ENCODE measurements at places on chromosomes 5 and 9.

DNA sequence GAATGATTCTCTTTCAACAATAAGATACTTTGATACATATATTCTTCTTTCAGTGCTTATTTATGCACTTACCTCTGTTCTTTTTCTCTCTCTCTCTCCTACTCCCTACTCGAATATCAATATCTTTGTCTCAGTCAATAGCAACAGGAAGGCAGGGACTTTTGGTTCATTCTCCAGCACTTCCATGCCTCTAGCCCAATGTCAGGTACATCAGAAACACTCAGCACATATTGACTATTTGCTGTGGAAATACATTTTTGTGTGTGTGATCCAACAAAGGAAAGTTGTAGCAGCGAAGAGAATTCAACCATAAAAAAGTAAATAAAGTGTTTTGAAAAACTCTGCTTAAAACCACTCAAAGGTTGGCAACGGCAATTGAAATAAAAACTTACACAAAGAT, 12.6 kb downstream of the DIRAS2 start:
- no peak for DNase-seq

DNA sequence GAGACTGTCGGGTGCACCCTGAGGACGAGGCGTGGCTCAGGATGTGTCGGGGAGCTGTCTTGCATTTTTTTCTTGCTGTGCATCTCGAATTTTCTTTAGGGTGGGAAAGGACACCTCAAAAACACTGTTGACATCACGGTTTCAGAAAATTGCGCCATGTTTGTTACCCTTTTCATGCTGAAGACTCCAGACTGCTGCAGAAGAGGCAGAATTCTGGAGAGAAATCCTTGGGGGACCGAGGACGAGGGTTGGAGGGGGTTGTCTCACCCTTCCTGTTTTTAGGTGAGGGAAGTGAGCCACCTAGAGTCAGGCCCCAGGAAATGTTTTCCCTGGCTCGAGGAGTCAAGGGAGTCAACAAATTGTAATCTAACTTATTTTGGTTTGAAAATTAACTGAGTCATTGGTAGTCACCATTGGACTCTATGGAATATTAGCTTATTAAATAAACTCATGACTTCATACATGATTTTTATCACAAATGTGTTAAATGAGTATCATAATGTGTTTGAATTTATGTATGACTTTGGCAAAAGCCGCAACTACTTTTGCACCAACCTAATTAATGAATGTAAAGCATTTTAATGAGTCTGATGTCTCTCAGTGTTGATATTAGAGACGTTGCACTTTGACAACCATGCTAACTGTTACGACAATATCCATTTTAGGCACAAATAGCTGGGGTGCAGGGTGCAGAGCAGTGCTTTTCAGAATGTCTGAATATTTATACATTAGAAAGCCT, 724 bp upstream of the LYSMD3 start:
- peak; percentile 63 for DNase-seq

DNA sequence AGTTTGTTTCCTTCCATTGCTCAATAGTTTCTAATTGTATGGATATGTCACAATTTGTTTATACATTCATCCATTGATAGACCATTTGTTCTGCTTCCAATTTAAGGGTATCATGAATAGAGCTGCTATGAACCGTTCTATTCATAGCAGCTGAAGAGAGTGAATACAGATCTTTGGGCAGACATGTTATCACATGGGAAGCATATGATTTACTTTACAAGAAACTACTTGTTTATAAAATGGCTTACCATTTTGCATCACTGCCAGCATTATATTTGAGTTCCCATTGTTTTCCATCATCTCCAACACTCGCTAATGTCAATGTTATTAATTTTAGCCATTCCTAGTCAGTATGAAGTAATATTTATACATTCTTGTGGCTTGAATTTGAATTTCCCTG, 549.0 kb downstream of the MAT2B start:
- no peak for DNase-seq

DNA sequence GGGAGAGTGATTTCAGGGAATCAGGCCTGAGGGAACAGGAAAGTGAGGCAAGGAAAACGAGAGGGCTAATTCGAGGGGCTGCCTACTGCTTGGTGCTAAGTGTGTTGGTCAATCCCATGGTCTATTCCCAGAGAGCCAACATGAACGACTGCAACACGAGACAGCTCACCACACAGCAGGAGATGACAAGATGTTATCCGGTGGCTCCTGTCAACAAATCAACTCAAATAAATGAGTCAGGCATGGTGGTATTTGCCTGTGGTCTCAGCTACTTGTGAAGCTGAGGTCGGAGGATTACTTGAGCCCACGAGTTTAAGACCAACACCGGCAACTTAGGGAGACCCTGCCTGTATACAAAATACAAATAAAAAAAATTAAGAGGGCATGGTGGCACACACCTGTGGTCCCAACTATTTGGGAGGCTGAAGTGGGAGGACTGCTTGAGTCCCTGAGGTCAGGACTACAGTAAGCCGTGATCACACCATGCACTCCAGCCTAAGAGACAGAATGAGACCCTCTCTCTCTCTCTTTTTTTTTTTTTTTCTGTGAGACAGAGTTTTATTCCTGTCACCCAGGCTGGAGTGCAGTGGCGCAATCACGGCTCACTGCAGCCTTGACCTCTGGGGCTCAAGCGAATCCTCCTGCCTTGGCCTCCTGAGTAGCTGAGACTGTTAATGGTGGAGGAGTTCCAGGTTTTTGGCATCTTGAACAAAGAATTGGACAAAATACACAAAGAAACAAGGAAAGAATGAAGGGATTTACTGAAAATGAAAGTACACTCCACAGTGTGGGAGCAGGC, 9.0 kb upstream of the FAF2 start:
- no peak for DNase-seq

DNA sequence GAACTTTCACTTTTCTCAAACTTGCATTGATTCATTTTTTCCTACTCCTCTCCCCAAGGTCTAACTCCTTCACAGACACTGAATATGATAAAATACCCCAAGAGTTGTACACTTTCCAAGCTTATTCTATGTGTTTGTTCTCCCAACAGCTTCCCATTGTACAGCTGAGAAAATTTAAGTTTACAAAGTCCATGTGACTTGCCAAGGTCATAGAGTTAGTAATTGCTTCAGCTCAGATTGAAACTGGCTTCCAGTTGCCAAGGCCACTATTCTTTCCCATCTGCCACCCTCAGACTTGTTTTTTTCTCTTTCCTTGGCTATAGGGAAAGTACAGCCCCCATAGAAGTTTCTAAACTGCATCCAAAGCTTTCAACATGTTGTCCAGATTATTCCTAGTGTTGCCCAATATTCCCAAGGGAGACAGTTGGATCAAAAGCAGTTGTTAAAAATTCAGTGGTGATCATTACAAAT, 34.8 kb downstream of the TNFSF8 start:
- DNase-seq: no peak

GRCh38 chr5:6783787-6784186, 70.6 kb downstream of the TENT4A start:
- no peak for DNase-seq

GRCh38 chr9:115138151-115138550, 20.2 kb upstream of the TNC start:
- no peak for DNase-seq

GRCh38 chr5:111954516-111955395, 197.8 kb upstream of the NREP start:
- DNase-seq: no peak

DNA sequence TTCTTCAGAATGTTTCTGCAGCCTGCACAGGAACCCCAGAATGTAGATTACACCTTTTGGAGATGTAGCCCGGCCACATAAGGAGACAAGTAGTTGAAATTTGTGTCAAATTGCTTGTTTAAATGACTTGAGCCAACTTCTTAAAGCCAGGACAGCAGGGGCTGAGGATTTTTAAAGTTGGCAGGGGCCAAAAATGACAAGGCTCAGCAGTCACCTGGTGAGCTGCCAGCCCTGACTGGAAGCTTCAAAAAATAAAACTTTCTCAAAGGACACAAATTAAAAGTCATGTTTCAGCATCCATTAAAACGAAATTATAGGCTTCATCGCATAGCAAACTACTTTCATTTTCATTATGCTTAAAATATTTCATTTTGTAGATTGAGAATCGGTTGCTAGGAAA, 340.3 kb upstream of the WWC1 start:
- no peak for DNase-seq

DNA sequence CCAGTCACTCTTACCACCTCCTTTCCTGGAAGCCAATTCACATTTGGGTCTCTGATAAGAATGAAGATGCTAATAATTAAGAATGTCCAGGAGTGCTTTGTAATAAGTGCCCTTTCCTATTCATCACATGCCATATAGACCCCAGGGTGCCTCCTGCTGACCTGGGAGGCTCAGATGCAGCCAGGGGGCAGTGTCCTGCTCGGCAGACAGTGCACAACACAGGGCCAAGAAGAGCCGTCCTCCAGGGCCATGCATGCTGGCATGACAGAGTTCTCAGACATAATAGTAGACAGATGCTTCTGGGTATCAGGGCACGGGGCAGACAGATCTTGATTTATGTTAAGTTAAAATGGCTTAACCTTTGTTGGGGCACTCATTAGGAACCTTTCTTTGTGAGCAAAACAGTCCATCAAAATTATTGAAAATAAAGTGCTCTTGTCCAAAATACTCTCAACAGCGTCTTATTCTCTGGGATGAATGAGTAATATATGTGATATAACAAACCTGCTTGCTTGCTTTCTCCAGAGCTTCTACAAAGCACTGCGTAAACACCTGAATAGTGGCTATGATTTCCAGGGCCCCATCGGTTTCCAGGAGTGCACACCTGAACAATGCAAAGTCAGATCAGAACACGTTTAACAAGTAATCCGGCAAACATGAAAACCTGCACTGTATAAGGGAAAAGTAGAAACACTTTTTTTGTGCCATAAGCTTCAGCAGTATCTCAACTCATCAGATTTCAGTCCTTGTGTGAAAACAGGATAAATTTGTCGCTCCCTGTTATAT, 192.7 kb downstream of the FANCC start:
- no peak for DNase-seq

GRCh38 chr9:132627106-132627505, 42.7 kb downstream of the DDX31 start:
- no peak for DNase-seq

GRCh38 chr5:57448751-57449150, 33.9 kb downstream of the ACTBL2 start:
- no peak for DNase-seq

DNA sequence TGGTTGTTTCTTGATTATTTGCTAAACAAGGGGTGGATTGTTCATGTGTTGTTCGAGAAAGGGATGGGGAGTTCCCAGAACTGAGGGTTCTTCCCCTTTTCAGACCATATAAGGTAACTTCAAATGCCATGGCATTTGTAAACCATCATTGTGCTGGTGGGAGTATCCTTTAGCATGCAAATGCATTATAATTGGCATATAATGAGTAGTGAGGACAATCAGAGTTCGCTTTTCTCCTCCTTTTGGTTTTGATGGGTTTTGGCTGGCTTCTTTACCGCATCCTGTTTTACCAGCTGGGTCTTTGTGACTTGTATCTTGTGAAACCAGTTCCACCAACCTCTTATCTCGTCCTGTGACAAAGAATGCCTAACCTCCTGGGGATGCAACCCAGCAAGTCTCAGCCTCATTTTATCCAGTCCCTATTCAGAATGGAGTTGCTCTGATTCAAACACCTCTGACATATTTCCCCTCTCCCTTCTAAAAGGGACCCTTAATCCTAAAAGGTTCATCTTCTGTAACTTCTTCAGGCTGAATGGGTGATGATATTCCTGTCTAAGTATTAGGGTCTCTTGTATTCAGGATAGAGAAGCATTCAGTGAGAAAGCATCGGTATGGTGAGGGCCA, 8.7 kb upstream of the FBN2 start:
- DNase-seq: no peak

- no peak for DNase-seq
These were observed 58.3 kb upstream of the MAP3K1 start for GRCh38 chr5:56757077-56757476.

- DNase-seq: peak; percentile 95
These were observed at the start of gene ATOX1 for GRCh38 chr5:151758430-151759241. TSS of gene ATOX1 (minus strand) at chr5:151758631. CDS start at chr5:151758551, 80 bp downstream.

DNA sequence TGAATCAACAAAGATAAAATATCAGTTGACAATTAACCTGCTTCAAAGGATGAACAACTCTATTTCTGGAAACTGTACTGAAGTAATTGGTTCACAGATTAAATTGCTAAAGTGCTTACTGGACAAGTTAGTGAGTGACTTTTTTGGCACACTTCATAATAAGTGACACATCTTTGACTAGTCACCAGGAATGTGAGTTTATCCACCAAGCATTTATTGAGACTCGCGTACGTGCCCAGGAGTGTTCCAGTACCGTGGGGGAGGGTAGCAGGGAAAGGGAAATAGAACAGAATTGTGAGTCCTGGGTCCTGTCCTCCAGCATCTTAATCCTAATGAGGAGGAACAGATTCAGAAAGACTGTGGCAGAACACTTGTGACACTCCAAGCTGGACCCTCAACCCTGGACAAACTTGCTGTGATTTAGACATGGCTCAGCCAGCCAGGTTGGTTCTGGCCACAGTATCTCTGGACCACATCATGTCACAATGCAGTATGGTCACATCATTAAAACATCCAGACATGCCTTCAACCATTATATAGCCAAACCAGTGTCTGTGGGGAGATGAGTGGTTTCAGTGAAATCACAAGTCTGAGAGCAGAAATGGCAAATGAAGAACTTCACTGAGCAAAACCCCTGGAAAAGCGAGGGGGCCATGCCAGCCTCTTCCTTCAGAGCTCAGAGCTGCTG, 623.1 kb downstream of the BNC2 start:
- no peak for DNase-seq

GRCh38 chr5:34487159-34487879, 168.8 kb upstream of the RAI14 start:
- DNase-seq: no peak

DNA sequence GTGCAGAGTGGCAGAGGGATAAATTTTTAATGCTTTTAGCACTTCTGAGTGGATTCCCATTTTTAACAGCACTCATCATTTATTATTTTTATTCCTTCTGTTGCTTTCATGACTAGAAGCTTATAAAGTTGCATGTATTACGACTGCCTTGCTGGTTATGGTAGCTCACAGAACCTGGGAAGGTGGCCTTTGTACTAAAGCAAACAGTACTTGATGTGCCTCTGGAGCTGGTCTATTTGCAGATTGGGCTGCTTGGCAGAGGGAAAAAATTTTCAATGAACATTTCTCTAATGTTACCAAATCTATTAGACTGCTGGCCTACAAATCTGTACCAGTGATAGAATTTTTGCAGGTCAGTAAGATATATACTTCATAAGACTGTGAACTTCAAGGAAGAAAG, 274.5 kb upstream of the C9orf72 start:
- DNase-seq: no peak

GRCh38 chr5:175466700-175467318, 11.6 kb upstream of the SFXN1 start:
- no peak for DNase-seq

All from dorsolateral prefrontal cortex (tissue), 122 donors.